ENCODE measurements at places on chromosomes 3 and 15. TPM values are rescaled to one million over a fixed set of nuclear protein-coding genes. Genes with fewer than 3 reads are reported as not detected.
A peak's percentile ranks its signal among the peaks of the same experiment; 100 is the strongest.

DNA sequence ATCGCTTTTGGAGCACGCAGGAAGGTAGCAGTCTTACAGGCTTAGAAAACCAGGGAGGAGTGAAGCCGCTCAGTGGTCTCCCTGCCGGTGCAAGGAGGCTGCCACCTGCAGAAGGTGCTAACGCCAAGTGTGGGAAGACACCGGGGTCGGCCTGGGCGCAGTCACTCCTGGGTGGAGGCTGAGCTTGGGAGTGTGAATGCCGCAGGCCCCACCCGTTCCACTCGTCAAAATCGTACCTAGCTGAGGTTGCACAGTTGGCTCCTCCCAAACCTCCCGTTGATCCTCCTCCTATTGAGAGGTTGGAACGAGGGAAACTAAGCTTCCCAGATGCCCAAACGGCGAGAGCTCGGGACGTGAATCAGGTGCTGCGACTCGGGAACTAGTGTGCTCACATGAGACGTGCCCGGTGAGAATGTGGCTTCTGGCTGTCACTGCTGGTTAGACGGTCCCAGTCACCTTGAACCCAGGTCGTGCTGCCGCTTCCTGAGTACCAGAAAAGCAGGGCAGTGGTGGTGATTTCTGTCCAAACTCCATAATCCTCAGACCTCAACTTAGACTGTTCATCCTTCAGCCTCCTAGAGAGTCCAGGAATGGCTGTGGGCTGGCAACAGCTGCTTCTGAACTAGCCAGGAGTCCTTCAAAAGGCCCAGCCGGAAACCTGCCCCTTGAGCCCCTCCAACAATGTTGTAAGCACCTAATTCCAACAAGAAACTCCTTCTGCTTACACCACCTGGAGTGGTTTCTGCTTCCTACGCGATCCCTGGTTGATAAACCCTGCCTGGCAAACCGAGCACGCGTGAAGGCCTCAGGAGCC is 156.0 kb downstream of the XXYLT1 start:
- no peak for DNase-seq

GRCh38 chr15:90231028-90232017 is 2.4 kb downstream of the CIB1 start:
- no peak for DNase-seq

DNA sequence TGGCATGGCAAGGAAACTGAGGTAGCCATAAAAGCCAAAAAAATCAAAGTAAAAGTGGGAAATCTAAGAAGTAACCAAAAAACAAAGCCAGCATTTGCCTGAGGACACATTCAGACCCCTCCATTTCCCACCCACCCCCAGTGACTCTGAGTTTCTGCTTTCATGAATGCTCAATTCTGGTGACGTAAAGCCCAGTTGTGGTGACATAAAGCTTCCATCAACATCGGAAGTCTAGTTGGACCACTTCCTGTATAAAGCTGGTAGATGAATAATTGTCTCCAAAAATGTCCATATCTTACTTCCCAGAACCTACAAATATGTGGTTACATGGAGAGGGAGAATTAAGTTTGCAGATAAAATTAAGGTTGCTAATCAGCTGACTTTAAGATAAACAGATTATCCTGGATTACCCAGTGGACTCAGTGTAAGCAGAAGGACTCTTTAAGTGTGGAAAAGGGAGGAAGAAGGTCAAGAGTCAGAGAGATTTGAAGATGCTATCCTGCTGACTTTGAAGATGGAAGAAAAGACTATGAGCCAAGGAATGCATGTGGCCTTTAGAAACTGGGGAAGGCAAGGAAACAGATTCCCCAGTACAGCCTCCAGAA is 62.0 kb upstream of the ST3GAL6 start:
- no peak for DNase-seq

- no peak for DNase-seq
These were observed 254.4 kb downstream of the OPA1 start for GRCh38 chr3:193847402-193847801.

- DNase-seq = peak; percentile 60
These were observed 472 bp downstream of the BSN start for GRCh38 chr3:49554633-49555265.

DNA sequence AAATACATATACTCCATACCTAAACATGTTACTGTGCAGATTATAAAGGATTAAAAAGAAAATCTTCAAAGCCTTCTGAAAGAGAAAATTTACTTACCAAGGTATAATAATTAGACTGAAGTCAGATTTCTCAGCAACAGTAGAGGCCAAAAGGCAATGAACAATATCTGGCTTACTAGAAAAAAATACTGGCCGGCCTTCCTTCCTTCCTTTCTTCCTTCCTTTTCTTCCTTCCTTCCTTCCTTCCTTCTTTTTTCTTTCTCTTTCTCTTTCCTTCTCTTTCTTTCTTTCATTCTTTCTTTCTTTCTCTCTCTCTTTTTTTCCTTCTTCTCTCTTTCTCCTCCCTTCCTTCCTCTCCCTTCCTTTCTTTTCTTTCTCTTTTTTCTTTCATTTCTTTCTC is 209.6 kb downstream of the KCNH8 start:
- DNase-seq = no peak

STAG1 gene
- 27.9 TPM for total RNA-seq

PLCD1 gene
- 12.3 TPM for total RNA-seq

PHC3 gene
- 56.1 TPM for total RNA-seq

ARL13B gene
- total RNA-seq = 8.6 TPM

WDR5B gene
- 3.5 TPM for total RNA-seq

COL7A1 gene
- 5.2 TPM for total RNA-seq
